BE2C (cell line): ENCODE measurements at places on chromosomes 1 and 21.

GRCh38 chr1:28173980-28174297 lies 2.6 kb downstream of the PTAFR start:
- DNase-seq: no peak

DNA sequence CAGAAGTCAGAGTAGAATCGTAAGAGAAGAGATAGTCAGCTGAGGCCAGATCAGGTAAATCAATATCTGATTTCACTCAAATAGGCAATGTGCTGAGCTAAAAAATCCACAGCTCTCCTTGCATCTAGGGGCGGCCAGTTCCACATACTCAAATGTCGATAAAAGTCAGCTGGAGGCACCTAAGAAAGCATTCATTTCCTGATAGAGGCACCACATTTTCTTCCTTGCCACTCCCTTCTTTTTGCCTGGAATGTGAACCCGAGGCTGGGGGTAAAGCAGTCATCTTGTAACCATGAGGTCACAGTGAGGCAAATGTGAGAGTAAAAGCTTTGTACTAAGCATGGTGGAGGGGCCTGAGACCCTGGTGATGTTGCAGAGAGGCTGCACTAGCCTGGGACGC lies 24.2 kb upstream of the CTPS1 start:
- DNase-seq: no peak

GRCh38 chr1:240973875-240974274 lies 361.9 kb upstream of the GREM2 start:
- no peak for DNase-seq

- DNase-seq: peak; percentile 62
These were observed 462 bp upstream of the TLCD4 start for GRCh38 chr1:95116580-95117206.

DNA sequence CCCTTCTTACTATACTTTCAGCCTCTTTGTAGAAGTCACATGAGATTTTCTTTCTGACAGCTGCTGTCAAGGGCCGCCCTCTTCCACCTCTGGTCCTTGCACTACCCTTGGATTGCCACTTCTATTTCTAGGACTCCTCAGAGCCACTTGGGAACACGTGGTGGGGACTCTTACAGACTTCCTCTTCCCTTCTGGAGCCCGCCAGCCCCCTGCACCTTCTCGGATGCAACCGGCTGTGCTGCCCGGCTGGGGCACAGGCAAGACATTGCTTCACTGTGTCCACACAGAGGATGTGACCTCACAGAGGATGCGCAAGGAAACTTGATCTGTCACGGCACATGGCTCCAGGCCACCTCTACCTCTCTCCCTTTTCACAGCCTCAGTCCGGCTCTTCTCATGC lies 2.4 kb upstream of the IKBKE start:
- no peak for DNase-seq

DNA sequence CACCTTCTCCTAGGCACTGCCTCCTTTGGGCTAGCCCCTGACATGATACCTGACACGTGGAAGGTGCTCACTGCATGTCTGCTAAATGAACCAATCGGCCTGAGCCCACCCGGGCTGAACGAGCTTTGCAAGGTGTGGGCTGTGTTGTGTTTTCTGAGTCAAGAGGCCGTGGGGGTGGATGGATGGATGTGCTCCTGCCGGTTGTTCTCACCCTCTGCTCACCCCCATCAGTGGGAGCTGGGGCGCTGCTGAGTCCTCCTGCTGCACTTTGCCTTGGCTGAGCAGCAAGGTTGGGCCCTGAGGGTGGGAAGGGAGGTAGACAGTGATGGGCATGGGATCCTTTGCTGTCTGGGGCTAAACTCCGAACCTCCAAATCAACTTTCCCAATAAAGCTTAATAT lies 6.7 kb upstream of the CACNA1E start:
- DNase-seq: no peak

GRCh38 chr1:109149874-109150601 lies 36.1 kb downstream of the ELAPOR1 start:
- no peak for DNase-seq

GRCh38 chr1:111212634-111213335 lies 12.3 kb upstream of the DENND2D start:
- DNase-seq: no peak

DNA sequence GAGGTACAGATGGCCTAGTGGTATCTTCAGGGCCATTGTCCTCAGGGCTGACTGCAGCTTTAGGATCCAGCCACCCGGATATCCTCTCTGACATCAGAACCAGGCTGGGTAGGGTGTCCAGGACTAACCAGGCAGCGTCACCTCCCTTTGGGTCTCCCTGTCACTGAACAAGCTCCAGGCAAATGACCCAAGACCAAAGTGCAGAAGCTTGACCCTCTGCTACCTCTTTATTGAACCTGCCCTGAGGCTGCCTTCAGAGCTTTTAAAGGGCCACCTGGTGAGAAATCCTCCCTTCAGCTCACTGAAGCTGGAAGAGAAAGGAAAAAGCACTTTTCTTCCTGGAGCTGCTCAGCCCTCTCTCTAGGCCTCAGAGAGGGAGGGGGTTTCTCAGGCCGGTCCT lies 79.1 kb upstream of the VAMP3 start:
- no peak for DNase-seq

- DNase-seq: no peak
These were observed 283.8 kb downstream of the USP25 start for GRCh38 chr21:16013570-16013969.

DNA sequence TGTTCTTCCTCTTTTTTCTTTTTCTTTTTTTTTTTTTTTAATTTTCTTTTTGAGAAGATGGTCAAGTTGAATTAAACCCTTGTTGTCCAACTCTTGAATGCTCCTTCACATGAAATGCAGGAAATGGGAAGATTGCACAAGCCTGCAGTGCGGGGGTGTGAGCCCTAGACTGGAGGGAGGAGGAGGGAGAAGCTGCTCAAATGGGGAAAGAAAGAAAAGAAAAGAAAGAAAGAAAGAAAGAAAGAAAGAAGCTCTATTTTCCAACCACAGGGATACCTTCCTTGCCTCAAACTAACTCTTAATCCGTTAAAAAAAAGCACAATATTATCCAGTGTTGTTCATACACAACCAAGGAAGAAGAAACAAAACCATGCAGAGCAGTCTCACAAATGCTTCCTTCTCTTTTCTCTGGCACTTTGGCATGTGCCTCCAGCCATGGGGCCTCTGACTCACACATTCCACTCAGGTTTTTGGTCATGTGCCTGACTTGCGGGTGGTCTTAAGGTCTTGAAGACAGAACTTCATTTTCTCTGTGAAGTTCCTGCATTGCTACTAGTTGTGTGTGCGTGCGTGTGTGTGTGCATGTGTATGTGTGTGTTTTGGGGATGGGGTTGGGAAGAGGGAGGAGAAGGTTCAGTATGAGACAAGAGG lies 276.1 kb downstream of the RPS6KC1 start:
- no peak for DNase-seq

- DNase-seq: no peak
These were observed 59.5 kb downstream of the CDK18 start for GRCh38 chr1:205563927-205564441.

DNA sequence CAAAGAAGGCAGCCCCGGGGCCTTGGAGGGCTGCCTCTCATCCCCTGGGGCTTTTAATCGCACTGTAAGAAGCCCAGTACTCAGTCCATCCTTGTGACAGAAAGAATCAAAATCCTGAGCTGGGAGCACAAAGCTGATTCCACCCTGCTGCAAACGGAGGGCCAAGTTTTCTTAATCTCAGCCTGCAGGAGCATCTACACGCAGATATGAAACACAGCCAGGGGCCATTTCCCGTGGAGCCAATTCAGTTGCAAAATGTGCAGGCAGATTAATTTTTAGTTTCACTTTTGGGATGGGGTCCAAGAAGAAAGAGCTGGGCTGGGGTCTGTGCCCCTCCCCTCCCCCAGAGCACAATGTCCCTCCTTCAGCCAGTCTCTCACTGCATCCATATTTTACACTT lies 4.4 kb downstream of the LYPD8 start:
- DNase-seq: no peak

- no peak for DNase-seq
These were observed 36.4 kb upstream of the CLDN14 start for GRCh38 chr21:36516281-36516680.

GRCh38 chr1:215772151-215772550 lies 205.0 kb downstream of the KCTD3 start:
- no peak for DNase-seq

- DNase-seq: no peak
These were observed 22.1 kb downstream of the HYI start for GRCh38 chr1:43431676-43432075.

DNA sequence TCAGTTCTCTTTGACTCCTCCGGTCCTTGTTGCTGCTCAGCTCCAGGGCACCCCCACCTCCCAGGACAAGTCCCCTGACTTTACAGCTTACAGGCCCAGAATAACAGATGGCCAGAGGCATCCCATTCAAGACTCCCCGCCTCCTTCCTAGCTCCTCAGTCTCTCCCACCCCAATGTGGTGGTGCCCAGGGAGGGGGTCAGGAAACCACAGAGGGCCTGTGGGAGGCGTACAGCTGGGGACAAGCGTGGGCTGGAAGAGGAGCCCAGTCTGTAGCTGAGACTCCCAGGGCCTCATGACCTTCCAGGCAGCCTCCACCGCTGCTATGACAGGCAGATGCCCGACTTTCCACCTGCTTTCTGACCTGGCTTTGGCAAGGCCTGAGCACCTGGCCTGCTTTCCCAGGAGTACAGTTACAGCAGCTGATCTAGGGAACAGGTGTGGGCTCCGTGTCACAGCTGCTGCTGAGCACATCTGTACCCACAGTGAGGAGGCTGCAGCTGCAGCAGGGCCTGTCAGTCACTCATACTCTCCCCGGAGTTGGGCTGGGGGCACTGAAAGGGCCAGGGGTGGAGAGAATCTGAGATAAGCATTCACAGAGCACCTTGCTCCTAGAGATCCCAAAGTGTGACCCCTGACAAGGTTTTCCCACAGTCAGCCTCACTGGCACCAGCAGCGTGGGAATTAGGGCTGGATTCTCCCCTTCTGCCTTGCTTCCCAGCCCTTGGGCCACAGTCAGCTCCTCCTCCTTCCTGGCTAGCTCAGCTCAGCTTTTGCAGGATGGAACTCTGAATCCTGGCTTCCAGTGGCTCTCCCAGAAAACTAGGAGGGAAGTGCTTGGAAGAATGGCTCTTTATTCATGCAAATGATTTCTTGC lies 7.1 kb upstream of the NAV1 start:
- peak; percentile 16 for DNase-seq

DNA sequence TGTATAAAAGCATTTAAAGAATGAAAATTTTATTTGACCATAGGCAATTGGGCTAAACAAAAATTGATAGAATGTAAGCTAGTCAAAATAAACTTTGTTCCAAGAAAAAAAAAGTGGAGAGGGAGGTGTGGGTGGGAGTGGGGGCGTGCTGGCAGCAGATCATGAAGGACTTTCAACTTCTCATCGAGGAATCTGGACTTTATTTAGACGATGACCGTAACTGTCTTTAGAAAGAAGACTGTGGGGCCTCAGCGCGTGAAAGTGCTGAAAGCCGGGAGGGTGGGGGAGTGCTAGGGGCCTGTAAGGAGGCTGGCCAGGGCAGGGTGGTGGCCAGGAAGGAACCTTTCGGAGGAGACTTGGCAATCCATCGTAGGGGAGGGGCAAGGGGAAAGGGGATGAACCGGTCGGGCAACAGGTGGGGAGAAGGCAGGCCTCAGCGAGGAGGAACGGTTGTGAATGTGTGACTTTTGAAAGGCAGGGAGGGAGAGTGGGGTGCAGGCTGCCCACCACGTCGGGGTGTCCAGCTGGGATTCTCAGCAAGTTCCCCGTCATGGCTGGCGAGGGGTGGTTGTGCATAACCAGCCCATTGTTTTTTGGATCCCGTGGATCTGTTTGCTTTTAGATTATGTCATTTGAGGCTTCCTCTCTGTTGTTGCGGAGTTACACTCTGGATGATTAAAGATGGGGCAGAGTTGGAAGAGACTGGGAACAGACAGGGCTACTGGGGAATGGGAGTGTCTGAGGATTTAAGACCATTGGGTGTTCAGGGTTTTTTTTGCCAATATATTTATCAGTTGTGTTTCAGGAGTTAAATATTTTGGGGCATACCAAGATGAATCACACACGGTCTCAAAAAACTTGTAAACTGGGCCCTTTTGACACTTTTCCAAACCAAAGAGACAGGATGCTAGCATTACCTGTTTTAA lies 35.5 kb downstream of the HUNK start:
- no peak for DNase-seq

DNA sequence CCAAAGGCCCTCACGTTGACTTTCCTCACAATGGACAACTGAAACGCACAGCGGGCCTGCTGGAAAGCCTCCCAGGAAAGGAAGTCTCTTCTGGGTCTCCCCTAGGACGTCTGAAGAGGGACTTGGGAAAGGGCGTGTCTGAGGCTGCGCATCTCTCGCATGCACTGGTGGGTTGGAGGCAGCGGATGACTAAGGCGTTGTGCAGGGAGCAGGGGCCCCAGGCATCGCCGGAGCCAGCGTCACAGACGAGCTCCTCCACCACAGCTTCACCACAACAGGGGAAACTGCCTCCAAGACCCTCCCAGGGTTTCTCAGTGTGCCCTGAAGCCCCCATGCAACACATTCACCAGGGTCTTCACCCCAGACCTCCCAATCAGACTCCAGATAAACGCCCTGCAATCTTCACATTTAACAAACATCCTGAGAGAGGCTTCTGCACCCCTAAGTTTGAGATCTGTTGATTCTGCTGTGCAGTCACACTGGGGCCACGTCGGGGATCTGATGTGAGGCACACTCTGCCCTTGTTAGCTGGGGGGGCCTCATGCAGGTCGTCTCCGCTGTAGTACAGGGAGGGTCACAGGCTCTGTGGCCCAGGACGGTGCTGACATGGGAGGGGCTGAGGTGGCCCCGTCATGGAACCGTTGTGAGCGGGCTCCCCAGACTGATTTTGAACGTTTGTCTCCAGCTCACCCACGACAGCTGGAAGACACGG lies 7.0 kb upstream of the TFF1 start:
- DNase-seq: no peak

GRCh38 chr1:67130673-67131072 lies 4.1 kb downstream of the C1orf141 start:
- DNase-seq: no peak

DNA sequence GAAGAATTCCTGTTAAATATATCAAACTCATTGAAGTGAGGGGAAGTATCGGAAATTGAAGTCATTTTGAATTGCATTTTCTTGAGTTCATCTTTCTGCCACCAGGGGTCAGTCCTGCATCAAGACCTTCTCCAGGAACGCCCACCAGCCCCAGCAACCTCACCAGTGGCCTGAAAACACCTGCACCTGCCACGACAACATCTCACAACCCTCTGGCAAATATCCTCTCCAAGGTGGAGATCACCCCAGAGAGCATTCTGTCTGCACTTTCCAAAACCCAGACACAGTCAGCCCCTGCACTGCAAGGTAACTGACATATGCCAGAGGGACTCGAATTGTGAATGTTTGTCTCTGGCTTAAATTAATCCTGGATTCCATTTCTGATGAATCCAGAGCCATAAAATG lies 22.8 kb upstream of the TARS2 start:
- peak; percentile 74 for DNase-seq
